ENCODE measurements at places on chromosomes 16 and 17. TPM values are rescaled to one million over a fixed set of nuclear protein-coding genes. Genes with fewer than 3 reads are reported as not detected.
A peak's percentile ranks its signal among the peaks of the same experiment; 100 is the strongest.

FBXL19 gene
- total RNA-seq = 17.0 TPM

CLDN6 gene
- not detected for total RNA-seq

CLEC3A gene
- not detected for total RNA-seq

PSMD12 gene
- total RNA-seq = 15.9 TPM

CES5A gene
- not detected for total RNA-seq

SERPINF2 gene
- 7.1 TPM for total RNA-seq

RAB11FIP4 gene
- 21.4 TPM for total RNA-seq

WDR59 gene
- 25.1 TPM for total RNA-seq

BAIAP3 gene
- 0.70 TPM for total RNA-seq

PRAC2 gene
- not detected for total RNA-seq

FBXO39 gene
- 2.6 TPM for total RNA-seq

GRCh38 chr17:39064374-39064773, 87.1 kb downstream of the PLXDC1 start:
- H3K27me3 ChIP-seq = no peaks in the 10 kb centered on the region
- no peak for DNase-seq
- H3K4me1 ChIP-seq = peaks cover 47% of the 10 kb centered on the region
- no peak overlapping the region for H3K27ac ChIP-seq

GRCh38 chr16:83102336-83102735, 475.6 kb downstream of the CDH13 start:
- no peak overlapping the region for H3K27ac ChIP-seq
- H3K27me3 ChIP-seq = no peaks in the 10 kb centered on the region
- DNase-seq = no peak
- no peaks in the 10 kb centered on the region for H3K36me3 ChIP-seq
- no peak overlapping the region for H3K4me3 ChIP-seq

GRCh38 chr17:14575471-14575953, 274.6 kb downstream of the HS3ST3B1 start:
- H3K36me3 ChIP-seq = no peaks in the 10 kb centered on the region
- H3K4me1 ChIP-seq = no peaks in the 10 kb centered on the region
- H3K4me3 ChIP-seq = no peak overlapping the region
- H3K27me3 ChIP-seq = no peaks in the 10 kb centered on the region
- H3K27ac ChIP-seq = no peak overlapping the region
- no peak for DNase-seq

DNA sequence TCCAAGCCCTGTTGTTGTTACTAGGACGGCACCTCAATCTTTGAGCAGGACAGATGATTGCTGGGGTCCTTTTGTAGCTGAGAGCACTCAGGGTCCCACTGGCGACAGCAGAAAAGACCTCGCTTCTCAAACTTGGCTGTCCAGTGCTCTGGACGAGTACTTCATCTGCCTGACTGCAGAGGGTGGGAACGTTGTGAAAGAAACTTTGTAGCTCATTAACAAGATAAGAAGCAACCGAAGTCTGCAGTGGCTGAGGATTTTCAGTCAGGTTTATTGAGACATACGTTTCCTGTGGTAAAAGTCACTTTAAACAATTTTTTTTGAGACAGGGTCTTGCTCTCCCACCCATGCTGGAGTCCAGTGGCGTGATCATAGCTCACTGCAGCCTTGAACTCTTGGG, 191.7 kb downstream of the PRKCB start:
- no peak overlapping the region for H3K4me3 ChIP-seq
- no peaks in the 10 kb centered on the region for H3K4me1 ChIP-seq
- no peaks in the 10 kb centered on the region for H3K36me3 ChIP-seq
- H3K27ac ChIP-seq = no peak overlapping the region
- DNase-seq = no peak
- no peaks in the 10 kb centered on the region for H3K27me3 ChIP-seq

GRCh38 chr16:68991075-68991474, 114.4 kb upstream of the HAS3 start:
- H3K4me1 ChIP-seq = peaks cover 59% of the 10 kb centered on the region
- no peak for DNase-seq
- no peaks in the 10 kb centered on the region for H3K27me3 ChIP-seq

GRCh38 chr16:83792391-83792790, 15.4 kb upstream of the HSBP1 start:
- no peaks in the 10 kb centered on the region for H3K27me3 ChIP-seq
- H3K4me3 ChIP-seq = no peak overlapping the region
- no peak overlapping the region for H3K27ac ChIP-seq
- no peaks in the 10 kb centered on the region for H3K36me3 ChIP-seq

DNA sequence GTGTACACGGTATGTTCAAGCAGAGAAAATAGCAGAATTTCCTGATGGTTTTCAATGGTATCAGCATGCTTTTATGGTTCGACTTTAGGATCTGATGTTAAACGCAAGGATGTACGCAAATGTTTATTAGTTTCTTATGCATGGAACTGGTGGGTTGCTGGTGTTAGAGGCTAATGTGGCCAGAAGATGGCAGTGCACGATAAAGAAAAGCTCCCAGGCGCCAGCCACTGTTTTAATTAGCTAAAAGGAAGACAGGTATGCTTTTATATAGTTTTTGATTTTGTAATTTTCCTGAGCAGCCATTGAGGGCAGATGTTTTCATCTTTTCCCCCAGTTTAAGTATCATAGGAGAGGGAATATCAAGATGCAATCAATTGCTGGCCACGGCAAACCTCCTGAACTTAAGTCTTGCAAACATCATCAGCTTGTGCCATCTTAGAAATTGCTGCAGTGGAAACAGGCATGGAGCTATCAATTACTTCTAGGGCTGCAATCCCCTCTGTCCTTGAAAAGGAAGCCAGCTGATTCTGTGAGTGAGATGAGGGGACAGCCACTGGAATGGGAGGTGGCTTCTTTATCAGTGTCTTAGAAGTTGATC, 648.5 kb upstream of the RBFOX1 start:
- no peak overlapping the region for H3K4me3 ChIP-seq
- no peak for DNase-seq
- H3K27ac ChIP-seq = no peak overlapping the region

- H3K4me1 ChIP-seq = no peaks in the 10 kb centered on the region
- H3K4me3 ChIP-seq = no peak overlapping the region
- no peaks in the 10 kb centered on the region for H3K36me3 ChIP-seq
- H3K27me3 ChIP-seq = no peaks in the 10 kb centered on the region
Observed at GRCh38 chr16:23950898-23951297, 115.1 kb downstream of the PRKCB start.

- DNase-seq = no peak
- no peaks in the 10 kb centered on the region for H3K4me1 ChIP-seq
- no peak overlapping the region for H3K27ac ChIP-seq
Observed at GRCh38 chr17:57726838-57727237, 18.3 kb downstream of the CCDC182 start.

- H3K27me3 ChIP-seq = no peaks in the 10 kb centered on the region
- peaks cover 62% of the 10 kb centered on the region for H3K36me3 ChIP-seq
- no peak for DNase-seq
- H3K27ac ChIP-seq = peak overlapping the region; percentile 71
Observed at GRCh38 chr16:4392382-4393239, 21.0 kb downstream of the VASN start.

GRCh38 chr16:83494459-83494858, 313.3 kb upstream of the HSBP1 start:
- H3K27me3 ChIP-seq = no peaks in the 10 kb centered on the region
- no peak for DNase-seq
- no peaks in the 10 kb centered on the region for H3K4me1 ChIP-seq
- no peak overlapping the region for H3K27ac ChIP-seq

- no peak overlapping the region for H3K27ac ChIP-seq
- no peaks in the 10 kb centered on the region for H3K36me3 ChIP-seq
- H3K4me3 ChIP-seq = no peak overlapping the region
- no peak for DNase-seq
- no peaks in the 10 kb centered on the region for H3K27me3 ChIP-seq
Observed at GRCh38 chr17:80110927-80111701, 9.7 kb downstream of the GAA start.

DNA sequence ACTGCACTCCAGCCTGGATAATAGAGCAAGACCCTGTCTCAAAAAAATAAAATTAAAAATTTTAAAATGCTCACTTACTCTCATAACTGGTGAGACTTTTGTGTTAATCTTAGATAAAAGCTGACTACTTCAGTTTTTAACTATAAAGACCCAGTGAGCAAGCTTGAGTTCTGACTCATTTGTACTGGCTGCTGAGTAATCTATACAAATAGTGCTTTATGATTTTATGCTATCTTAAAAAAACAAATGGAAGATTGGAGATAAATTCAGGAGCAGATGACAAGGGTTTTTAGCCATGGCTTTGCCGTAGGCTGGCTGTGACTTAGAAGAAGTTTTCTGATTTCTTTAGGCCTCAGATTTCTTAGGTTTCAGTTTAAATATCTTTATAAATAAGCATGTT, 30.5 kb downstream of the SNTB2 start:
- H3K27ac ChIP-seq = peak overlapping the region; percentile 33
- H3K4me1 ChIP-seq = peaks cover 11% of the 10 kb centered on the region
- no peaks in the 10 kb centered on the region for H3K36me3 ChIP-seq
- DNase-seq = no peak
- no peaks in the 10 kb centered on the region for H3K27me3 ChIP-seq
- no peak overlapping the region for H3K4me3 ChIP-seq

GRCh38 chr16:84295203-84295860, 654 bp downstream of the WFDC1 start:
- H3K4me3 ChIP-seq = peak overlapping the region; percentile 49
- H3K36me3 ChIP-seq = no peaks in the 10 kb centered on the region
- no peaks in the 10 kb centered on the region for H3K27me3 ChIP-seq
- H3K27ac ChIP-seq = peak overlapping the region; percentile 48

- DNase-seq = no peak
- H3K27ac ChIP-seq = no peak overlapping the region
- H3K4me3 ChIP-seq = no peak overlapping the region
- no peaks in the 10 kb centered on the region for H3K36me3 ChIP-seq
- no peaks in the 10 kb centered on the region for H3K27me3 ChIP-seq
Observed at GRCh38 chr16:77298418-77299360, 99.5 kb downstream of the SYCE1L start.

DNA sequence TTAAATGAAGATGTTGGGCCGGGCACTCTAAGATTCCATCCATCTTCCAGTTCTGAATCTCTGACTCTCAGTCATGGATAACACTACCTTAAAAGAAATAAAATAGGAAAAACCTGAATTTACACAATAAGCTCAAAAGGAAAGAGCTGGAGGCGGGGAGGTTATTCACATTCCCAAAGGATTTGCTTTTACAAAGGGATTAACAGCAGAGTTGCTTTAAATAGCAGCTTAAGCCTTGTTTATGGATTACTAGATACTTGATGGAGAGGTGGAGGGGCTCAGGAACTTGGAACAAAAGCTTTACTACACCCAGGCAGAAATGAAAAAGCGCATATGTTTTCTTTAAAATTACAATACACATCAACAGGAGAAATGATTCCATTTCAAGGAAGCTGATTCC, 84.5 kb downstream of the XYLT1 start:
- no peaks in the 10 kb centered on the region for H3K4me1 ChIP-seq
- no peaks in the 10 kb centered on the region for H3K36me3 ChIP-seq
- no peaks in the 10 kb centered on the region for H3K27me3 ChIP-seq

- H3K4me1 ChIP-seq = peaks cover 32% of the 10 kb centered on the region
- DNase-seq = no peak
- H3K36me3 ChIP-seq = peaks cover 47% of the 10 kb centered on the region
- no peak overlapping the region for H3K27ac ChIP-seq
Observed at GRCh38 chr17:47701608-47702007, 7.6 kb downstream of the TBKBP1 start.

DNA sequence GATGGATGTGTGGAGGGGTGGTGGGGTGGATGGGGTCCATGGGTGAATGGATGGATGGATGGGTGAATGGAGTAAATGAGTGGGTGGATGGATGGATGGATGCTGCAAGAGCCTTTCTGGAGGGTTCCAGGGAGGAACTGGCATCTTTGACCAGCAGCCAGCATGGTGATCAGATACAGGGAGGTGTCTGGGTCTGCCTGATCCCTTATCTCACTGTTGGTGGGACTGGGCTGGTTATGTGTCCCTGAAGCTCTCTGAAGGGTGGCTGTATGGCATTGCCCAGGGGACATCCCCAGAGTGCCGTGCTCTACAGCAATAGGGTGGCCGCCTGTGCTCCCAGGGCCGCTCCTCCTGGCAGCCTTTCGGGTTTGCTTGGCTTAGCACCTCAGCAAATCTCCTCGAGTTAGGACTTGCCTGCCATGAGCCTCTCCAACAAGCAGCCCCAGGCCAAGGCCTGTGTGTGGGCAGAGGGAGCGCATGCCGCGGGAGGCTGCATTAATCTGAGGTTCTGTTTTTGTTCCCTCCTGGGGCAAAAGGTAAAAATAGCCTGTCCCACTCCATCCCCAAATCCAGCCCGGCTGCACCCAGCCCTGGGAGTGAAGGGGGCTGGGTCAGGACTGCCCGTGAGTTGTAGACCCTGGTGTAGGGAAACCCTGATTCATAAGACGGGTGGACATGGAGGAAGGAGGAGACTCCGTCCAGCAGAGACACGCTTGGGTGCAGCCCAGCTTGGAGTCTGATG, 165.4 kb downstream of the SEC14L1 start:
- peaks cover 7% of the 10 kb centered on the region for H3K27me3 ChIP-seq
- no peak overlapping the region for H3K4me3 ChIP-seq
- H3K27ac ChIP-seq = peak overlapping the region; percentile 29

DNA sequence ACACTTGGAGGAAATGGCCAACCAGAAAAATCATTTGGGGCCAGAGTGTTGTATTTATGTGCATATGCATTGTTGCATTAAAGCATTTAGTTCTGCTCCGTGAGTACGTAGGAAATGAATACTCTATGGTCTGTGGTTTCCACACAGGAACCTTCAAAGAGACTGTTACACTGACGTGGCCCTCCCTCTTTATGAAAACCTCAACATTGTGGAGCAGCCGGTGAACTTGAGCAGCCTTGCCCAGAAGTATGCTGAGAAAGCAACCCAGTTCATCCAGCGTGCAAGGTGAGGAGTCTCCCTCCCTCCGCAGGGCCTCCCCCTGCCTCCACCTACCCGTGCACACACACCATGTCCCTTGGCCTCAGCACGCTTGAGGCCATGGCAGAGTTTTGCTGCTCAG, 65.2 kb downstream of the ARSG start:
- H3K4me3 ChIP-seq = no peak overlapping the region
- H3K27ac ChIP-seq = no peak overlapping the region
- H3K27me3 ChIP-seq = no peaks in the 10 kb centered on the region
- peaks cover 4% of the 10 kb centered on the region for H3K4me1 ChIP-seq
- DNase-seq = no peak

DNA sequence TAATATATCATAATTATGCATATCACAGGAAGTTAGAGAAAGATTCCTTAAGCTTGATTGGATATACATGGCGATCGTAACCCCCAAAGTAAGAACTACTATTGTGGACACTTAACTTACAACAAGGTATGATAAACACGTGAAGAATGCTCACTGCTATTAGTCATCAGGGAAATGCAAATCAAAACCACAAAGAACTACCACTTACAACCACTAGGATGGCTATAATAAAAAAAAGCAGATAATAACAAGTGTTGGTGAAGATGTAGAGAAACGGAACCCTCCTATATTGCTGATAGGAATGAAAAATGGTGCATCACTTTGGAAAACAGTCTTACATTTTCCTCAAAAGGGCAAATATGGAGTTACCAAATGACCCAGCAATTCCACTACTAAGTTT, 265.9 kb downstream of the SLC39A11 start:
- no peaks in the 10 kb centered on the region for H3K4me1 ChIP-seq
- no peaks in the 10 kb centered on the region for H3K27me3 ChIP-seq
- H3K27ac ChIP-seq = no peak overlapping the region
- no peak overlapping the region for H3K4me3 ChIP-seq
- no peaks in the 10 kb centered on the region for H3K36me3 ChIP-seq

GRCh38 chr16:26840691-26841090, 226.0 kb upstream of the C16orf82 start:
- no peak overlapping the region for H3K27ac ChIP-seq
- H3K36me3 ChIP-seq = no peaks in the 10 kb centered on the region
- no peaks in the 10 kb centered on the region for H3K4me1 ChIP-seq
- no peak for DNase-seq
- no peaks in the 10 kb centered on the region for H3K27me3 ChIP-seq
